ENCODE measurements at places on chromosomes 16 and 17.

- no peak for DNase-seq
Measured at GRCh38 chr17:75849724-75850123, 5.4 kb downstream of the WBP2 start.

DNA sequence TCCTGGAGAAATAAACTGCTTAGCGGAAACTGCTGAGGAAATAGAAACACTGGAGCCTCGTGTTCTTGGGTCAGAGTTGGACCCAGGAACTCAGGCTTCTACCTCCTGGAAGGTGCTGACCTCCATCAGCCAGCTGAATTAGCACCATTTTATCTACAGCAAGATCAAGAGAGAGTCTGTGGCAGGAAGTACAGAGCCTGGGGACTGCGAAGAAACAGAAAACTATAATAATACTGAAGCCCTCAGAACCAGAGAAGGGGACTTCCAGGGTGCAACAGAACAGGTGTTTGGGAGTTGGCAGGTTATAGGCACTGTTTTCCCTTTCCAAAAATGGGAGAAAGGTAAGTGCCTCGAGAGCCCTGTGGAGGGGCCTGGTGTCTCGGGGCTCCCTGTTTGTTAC, 379.7 kb downstream of the CA10 start:
- no peak for DNase-seq

GRCh38 chr16:89031715-89032659, 55.0 kb upstream of the CBFA2T3 start:
- no peak for DNase-seq

DNA sequence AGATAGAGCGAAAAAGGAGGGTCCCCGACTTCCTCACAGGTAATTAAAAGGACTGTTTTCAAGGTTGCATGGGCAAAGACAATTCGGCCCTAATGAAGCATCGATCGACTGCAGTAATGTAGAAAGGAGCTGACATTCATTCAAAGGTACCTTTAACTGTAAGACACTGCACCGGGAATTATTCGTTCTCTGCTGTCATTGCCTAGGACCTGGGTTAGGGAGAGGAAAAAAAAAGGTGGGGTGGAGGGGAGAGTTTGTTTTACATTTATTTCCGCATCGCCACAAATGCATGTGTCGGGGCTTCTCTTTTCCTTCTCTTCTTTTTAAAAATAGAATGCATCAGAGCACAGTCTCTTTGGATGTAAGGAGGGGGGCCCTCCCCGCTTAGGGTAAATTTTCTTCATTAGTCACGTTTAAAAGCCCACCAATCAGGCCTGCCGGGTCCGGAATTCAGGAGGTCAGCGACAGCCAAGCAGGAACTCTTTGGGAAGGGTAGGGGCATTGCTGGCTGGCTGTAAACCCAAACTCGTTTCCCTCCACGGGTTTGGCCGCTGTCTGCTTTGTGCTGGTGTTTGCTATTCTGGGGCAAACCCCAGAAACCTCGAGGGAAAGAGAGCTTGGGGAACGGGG, 496.2 kb upstream of the ZFHX3 start:
- DNase-seq, result no peak

DNA sequence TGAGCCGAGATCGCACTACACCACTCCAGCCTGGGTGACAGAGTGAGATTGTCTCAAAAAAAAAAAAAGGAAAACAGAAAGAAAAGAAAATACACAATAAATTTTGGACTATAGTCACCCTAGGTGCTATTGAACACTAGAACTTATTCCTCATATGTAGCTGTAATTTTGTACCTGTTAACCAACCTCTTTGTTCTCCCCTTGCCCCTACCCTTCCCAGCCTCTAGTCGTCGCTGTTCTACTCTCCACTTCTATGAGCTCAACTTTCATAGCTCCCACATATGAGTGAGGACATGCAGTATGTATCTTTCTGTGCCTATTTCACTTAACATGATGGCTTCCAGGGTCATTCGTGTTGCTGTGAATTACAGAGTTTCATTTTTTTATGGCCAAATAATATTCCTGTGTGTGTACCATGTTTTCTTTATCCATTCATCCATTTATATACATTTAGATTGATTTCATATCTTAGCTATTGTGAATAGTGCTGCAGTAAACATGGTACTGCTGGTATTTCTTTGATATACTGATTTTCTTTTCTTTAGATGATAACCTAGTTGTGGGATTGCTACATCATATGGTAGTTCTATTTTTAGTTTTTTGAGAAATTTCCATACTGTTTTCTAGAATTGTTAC, 28.3 kb downstream of the VPS35L start:
- peak; percentile 51 for DNase-seq

GRCh38 chr17:78865682-78866390, 25.2 kb upstream of the USP36 start:
- peak; percentile 89 for DNase-seq

GRCh38 chr16:6641091-6641490, 691.6 kb upstream of the RBFOX1 start:
- no peak for DNase-seq

GRCh38 chr16:60605176-60605575, 1431.1 kb downstream of the CDH8 start:
- DNase-seq, result no peak

- DNase-seq, result peak; percentile 61
Measured at GRCh38 chr17:1997927-1998742, 27.0 kb downstream of the RTN4RL1 start.

All from SK-N-SH (cell line).